ENCODE measurements at places on chromosomes 1 and 21. TPM values are rescaled to one million over a fixed set of nuclear protein-coding genes. Genes with fewer than 3 reads are reported as not detected.

GRCh38 chr1:24109686-24110475 is 2.1 kb downstream of the MYOM3 start:
- DNase-seq: no peak

- no peak for DNase-seq
Measured at GRCh38 chr1:11204396-11205190, 15.4 kb downstream of the ANGPTL7 start.

- DNase-seq: no peak
Measured at GRCh38 chr1:39987869-39988268, 32.9 kb downstream of the MFSD2A start.

DNA sequence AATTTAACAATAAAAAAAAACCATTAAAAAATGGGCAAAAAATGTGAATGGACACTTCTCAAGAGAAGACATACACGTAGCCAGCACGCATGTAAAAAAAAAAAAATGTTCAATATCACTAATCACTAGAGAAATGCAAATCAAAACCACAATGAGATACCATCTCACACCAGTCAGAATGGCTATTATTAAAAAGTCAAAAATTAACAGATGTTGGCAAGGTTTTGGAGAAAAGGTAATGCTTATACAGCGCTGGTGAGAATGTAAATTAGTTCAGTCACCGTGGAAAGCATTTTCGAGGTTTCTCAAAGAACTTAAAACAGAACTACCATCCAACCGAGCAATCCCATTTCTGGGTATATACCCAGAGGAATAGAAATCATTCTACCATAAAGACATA is 1091.5 kb upstream of the B3GALT2 start:
- no peak for DNase-seq

GRCh38 chr1:154221278-154222001 is 685 bp downstream of the UBAP2L start:
- peak; percentile 56 for DNase-seq

SSU72 gene
- total RNA-seq: 104 TPM

PYHIN1 gene
- total RNA-seq: not detected

MFSD2A gene
- total RNA-seq: 52.9 TPM

FMO2 gene
- not detected for total RNA-seq

Measured in MCF 10A (cell line).